ENCODE measurements at places on chromosomes 3 and 15.
A peak's percentile ranks its signal among the peaks of the same experiment; 100 is the strongest.

DNA sequence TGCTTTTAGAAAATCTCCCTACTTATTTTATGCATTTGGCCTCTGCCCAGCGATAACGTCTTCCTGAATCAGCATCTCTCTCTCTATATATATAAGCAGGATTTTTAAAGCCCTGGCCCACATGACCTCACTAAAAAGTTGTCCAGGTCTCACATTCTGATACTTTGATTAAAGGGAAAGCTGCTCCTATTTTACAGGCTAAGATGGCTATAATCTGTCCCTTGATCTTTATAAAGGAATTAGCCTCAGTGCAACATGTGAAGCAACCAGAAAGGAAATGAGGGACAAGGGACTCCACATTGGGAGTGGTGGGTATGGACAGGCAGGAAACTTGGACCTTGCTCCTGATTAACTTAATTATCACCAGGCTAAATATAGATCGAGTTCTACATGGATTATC lies 25.6 kb upstream of the MUC13 start:
- DNase-seq, result no peak

GRCh38 chr3:112514527-112515128 lies 15.4 kb upstream of the BTLA start:
- DNase-seq, result no peak

- DNase-seq, result no peak
Observed at GRCh38 chr3:121414924-121415323, 130.9 kb downstream of the POLQ start.

- DNase-seq, result no peak
Observed at GRCh38 chr3:72448858-72449257, 399.4 kb downstream of the SHQ1 start.

GRCh38 chr3:179526989-179527391 lies 35.7 kb upstream of the ACTL6A start:
- no peak for DNase-seq

DNA sequence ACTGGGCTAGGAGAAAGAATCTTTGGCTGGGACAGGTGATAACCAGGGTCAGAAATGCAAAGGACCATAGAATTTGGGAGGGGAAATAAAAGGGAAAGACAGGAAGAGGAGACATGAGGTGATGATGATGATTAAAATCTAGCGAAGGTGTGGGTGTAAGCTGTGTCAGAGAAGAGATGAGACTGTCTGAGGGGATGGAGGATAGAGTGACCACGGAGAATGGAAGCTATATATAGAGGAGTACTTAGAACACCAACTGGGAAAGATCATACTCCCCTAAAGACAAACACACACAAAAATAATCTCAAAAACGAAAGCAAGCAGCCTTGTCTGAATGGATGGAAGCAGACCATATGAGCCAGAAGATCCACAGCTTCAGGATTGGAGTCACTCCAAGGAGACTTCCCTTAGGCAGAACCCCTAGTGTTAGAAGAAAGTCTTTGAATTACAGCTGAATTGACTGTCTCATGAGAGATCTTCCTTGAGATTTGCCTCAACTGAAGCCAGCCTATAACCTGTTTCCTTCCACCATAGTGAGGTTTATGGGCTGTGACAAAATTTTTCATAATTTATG lies 115.2 kb upstream of the DAZL start:
- no peak for DNase-seq

DNA sequence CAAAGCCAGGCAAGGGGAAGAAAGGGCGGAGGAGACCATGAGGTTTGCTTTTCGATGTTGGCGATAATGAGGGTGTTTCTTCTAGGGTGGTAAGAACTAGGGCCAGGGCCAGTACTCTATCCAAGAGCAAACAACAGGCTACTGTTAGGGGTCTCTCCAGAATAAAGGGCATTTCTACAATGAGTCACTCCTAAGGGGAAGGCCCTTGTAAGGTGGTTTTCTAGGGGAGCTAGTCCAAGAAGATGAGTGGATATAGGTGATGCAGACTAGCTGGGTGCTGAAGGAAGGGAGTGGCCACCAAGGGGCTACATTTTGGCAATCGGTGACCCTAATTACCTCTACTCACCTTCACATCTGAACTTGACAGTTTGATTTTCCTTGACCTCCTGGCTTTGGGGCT lies 148.5 kb upstream of the HACD2 start:
- no peak for DNase-seq

DNA sequence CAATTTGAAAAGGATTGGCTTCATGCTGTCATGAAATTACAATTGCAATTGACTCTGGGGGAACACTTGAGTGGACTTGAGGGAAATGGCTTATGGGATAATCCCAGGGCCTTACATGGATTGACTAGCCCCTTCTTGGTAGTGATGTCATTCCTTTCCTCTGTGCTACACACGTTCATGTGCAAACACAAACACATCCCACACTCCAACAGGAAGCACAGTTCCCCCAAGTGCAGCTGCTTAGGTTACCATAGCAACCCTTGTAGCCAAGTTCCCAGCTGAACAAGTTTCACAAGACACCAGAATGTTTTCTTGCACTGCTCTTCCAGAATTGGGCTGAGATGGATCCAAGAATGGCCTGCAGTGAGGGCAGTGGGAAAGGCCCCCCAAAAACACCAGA lies 217.0 kb downstream of the ZNF621 start:
- no peak for DNase-seq

DNA sequence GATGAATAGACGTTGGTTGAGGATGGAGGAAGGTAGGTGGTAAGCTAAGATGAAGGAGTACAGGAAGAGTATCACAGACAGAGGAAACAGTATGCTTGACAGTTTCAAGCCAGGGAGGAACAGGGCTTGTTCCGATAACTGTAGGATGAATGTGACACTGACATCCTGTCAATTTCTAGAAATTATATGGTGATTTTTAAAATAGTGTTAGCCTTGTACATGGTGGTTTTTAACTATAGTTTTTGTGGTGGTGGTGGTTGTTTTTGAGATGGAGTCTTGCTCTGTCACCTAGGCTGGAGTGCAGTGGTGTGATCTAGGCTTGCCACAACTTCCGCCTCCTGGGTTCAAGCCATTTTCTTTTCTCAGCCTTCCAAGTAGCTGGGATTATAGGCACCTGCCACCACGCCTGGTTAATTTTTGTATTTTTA lies 92.8 kb downstream of the FNDC3B start:
- no peak for DNase-seq

GRCh38 chr3:34300621-34301020 lies 502.2 kb downstream of the PDCD6IP start:
- DNase-seq, result no peak

DNA sequence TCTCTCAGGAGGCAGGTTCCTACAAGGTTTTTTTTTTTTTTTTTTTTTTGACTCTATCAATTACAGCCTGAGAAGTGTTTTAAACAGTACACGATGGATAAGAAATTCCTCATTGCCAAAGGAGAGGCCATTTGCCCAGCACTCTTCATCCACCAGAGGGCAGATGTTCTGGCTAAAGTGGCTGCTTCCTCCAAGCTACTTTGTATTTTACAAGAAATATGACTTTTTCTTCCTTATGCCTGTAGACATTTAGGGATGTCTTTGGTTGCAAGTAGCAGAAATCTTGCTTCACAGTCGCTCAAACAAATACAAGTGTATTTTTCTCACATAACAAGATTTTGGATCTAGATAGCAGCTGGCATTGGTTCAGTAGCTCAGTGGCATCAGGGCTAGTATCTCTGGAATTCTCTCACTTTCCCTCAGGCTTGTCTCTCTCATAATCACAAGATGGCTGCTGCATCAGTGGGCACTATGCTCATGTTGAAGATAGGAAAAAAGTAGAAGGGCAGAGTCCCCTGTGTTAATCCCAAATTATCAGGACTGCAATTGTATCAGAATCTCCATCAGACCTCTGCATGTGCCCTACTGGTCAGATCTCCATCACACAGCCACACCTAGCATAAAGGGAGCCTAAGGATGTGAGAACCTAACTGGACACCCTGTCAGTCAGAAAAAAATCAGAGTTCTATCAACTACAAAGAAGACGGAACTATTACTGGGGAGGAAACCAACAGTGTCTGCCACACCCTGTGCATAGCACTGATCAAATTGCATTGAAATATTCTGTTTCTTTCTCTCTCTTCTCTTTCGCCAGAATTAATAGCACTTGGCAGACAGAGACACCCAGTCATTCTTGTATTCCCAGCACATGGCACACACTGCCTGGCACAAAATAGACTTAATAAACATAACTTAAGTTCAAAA lies 138.9 kb upstream of the COL8A1 start:
- peak; percentile 56 for DNase-seq

DNA sequence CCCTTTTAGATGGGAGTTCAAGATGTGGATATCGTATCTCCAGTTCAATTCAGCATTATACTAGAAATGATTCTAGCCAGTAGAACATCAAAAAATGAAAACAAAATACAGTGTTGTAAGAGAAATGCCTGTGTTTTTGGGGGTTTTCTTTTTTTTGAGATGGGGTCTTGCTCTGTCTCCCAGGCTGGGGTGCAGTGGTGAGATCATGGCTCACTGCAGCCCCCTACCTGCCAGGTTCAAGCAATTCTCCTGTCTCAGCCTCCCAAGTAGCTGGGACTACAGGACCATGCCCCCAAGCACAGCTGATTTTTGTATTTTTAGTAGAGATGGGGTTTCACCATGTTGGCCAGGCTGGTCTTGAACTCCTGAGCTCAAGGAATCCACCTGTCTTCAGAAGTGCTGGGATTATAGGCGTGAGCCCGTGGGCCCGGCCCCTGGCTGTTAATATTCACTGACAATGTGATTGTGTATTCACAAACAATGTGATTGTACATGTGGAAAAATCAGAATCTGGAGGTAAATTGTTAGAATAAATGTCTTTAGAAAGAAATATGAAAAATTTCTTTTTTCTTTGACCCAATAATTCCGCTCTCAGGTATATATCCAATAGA lies 59.0 kb downstream of the ARIH1 start:
- no peak for DNase-seq

DNA sequence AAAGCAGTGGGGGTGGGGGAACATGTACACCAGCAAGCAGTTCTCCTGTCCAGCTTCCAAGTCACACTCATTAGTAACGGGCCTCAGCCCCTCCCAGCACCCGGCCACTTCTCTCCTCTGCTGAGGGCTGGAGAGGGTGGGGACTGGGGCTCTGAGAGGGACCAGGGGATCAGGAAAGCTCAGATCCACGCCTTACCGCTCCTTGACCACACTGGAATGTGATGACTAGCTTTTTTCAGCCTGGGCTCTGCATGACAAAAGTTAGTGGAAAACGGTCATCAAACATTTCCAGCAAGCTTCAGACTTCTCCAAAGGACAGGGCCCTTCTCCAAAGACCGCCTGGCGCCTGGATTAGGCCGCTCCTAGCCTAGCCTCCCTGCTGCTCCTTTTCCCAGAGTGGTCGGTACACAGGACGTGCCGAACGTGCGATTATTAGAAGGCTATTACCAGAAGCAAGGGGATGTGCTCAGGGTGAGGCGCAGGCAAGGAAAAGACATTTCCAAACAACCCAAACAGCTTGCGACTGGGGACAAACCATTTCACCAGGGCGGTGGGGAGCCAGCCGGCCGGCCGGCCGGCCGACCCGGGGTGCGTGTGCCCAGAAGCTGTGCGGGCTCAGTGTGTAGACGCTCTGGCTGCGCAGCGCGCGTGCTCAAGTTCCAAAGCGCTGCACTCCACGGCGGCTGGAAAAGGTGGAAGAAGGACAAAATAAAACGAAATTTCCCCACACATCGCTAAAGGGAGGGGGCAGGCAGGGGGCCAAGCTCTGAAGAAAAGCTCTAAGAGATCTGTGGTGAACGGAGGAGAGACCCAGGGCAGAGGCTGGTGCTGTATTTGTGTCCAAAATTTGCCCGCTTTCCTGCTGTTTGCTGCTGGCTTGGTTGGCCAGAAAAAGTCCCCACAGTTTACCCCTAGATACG lies 51.0 kb upstream of the SSR3 start:
- DNase-seq, result peak; percentile 28

DNA sequence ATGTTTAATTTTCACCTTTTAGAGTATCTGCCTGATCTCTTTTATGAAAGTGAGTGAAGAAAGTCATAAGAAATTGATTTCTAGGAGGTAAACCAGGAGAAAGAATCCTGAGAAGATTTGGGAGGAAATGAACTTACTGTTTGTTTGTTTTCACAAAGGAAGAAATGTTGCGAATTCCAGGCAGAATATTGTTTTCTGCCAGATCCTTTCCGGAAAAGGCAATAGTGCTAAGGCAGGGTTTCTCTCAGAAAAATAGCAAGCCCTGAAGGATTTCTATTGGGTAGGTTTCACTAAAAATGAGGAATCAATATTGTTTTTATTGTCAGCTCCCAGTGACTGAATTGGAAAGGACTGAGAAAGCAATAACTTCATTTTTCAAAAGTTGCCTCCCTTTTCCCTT lies 85.7 kb upstream of the TGFBR2 start:
- DNase-seq, result no peak

DNA sequence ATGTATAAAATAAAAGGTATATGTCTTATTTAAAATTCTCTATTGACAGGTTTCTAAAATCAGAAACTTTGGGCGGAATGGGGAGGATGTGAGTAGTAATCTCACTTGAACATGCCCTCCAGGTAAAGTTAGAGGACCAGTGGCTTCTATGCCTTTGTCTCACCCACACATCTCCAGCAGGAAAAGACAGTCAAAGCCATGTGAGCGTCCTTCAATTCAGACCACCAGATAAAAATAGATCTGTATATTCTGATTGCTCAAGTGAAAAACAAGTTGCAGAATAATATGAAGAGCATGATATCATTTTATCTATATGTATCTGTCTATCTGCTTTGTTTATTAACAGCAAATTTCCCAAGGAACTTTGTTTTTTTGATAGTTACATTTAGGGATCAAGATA lies 152.2 kb downstream of the TMCO5A start:
- no peak for DNase-seq

- DNase-seq, result no peak
Observed at GRCh38 chr15:40787991-40788390, 18.2 kb downstream of the C15orf62 start.

DNA sequence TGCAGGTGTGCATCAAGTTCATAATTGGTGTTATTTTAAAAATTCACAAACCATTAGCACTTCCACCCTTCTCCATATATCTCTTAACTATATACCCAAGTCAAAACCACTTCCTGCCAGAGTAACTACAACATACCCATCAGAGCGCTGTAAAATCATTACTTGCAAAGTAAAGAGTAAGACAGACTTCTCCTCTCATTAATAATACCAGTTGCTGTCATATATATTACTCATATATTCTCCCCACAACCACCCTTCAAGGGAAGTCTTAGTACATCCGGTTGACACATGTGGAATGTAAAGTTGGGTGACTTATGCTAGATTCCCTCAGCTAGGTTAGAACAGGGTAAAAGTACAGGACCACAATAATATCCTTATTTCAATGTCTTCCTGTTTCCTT lies 5.6 kb downstream of the TERC start:
- peak; percentile 71 for DNase-seq

- no peak for DNase-seq
Observed at GRCh38 chr3:179410331-179410730, 40.9 kb downstream of the GNB4 start.

DNA sequence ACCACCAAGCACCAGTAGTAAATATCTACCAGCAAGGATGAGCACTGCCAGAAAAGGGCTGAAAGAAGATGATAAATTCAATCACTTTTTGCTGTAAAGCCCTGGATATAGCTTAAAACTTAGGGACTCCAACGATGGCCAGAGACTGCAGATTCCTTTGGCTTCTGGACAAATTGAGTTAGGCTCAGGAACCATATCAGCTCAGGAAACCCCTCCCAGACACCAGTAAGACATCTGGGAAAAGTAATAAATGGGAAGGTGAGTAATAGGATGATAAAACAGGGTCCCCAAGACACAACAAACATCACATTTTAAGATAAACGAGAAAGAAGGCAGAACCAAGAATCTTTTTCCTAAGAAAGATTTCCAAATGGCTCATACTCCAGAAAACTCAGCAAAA lies 65.0 kb downstream of the ANP32A start:
- DNase-seq, result no peak

All from AML-193 (cell line).